ENCODE measurements at places on chromosomes 6 and 20.
A peak's percentile ranks its signal among the peaks of the same experiment; 100 is the strongest.

GRCh38 chr6:43895656-43896328 lies 125.8 kb downstream of the VEGFA start:
- no peak for DNase-seq

GRCh38 chr6:16925461-16925860 lies 164.2 kb upstream of the ATXN1 start:
- DNase-seq, result no peak

- peak; percentile 40 for DNase-seq
These were observed 129.4 kb downstream of the TRIM27 start for GRCh38 chr6:28794175-28795002.

DNA sequence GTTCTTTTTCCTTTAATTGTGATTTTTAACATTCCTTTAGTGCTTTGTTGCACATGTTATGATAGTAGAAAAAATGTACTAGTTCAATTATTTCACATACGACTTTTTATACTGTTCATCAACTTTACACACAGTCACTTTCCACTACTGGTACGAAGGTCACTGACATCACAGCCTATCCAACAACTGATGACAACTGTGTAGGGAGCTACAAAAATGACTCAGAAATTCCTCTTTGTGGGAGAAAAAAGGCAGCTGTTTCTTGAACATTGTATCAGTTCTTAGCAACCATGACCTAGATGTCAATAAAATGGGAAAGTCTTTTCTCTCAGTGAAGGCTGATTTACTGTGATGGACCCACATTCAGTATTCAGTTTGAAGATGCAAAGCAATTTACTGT lies 7.0 kb upstream of the ID4 start:
- no peak for DNase-seq

DNA sequence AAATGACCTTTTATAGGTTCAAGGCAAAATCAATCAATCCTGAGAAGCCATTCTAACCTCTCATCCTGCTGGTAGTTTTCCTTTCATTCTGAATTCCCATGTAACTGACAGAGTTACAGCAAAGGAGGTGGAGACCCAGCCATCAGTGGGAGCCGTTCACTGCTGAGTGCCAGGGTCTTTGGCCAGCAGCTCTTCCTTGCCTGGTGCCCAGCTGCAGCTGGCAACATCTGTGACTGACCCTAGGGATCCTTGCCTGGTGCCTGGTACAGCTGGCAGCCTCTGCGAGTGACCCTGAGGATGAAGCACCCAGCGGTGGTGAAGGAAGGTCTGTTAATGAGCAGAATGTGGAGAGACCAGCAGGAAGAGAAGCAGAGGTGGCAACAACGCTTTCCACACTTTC lies 314.6 kb downstream of the THBS2 start:
- no peak for DNase-seq

All from kidney (tissue), 22 donors.